Suppressor macrophage (primary cell): ENCODE measurements at places on chromosomes 12 and 14.

GRCh38 chr14:89933002-89933401 lies 21.5 kb downstream of the EFCAB11 start:
- DNase-seq, result no peak

GRCh38 chr14:41549282-41549681 lies 57.4 kb upstream of the LRFN5 start:
- no peak for DNase-seq

DNA sequence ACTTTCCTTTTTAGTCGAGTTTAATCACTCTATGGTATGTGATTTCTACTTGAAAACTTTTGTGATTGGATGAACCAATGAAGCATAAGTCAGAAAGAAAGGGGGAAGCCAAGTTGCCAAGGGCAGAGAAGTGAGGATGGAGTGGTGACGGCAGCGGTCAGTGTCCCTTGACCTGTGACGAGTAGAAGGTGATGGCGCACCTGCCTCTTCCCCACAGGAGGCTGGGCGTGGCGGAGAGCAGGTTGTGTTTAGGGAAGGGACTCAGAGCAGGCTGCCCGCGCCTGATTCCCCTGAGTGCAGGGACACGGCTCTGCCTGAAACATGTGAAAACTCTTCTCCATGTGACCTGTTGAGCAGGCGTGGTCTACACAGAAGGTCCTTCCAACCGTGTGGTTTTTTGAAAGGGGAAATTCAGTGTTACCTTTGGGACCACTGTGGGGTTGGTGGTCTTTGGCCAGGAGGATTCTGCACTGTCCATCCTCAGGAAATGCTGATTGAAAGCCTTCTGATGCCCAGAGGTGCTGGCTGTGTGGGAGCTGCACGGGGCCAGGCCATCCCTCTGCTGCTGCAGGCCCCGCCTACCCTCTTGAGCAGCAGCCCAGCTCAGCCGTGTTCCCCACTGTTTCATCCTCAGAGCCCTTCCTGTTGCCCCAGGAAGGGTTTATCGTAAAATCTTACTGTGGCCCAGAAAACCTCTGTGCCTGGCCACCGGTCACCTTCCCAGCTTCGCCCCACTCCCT lies 23.5 kb upstream of the AMN start:
- no peak for DNase-seq

- no peak for DNase-seq
Measured at GRCh38 chr14:97620066-97620465, 822.9 kb downstream of the VRK1 start.

- DNase-seq, result no peak
Measured at GRCh38 chr12:9883175-9883574, 1.9 kb downstream of the KLRF2 start.

- DNase-seq, result no peak
Measured at GRCh38 chr12:98754095-98754494, 109.0 kb downstream of the APAF1 start.

DNA sequence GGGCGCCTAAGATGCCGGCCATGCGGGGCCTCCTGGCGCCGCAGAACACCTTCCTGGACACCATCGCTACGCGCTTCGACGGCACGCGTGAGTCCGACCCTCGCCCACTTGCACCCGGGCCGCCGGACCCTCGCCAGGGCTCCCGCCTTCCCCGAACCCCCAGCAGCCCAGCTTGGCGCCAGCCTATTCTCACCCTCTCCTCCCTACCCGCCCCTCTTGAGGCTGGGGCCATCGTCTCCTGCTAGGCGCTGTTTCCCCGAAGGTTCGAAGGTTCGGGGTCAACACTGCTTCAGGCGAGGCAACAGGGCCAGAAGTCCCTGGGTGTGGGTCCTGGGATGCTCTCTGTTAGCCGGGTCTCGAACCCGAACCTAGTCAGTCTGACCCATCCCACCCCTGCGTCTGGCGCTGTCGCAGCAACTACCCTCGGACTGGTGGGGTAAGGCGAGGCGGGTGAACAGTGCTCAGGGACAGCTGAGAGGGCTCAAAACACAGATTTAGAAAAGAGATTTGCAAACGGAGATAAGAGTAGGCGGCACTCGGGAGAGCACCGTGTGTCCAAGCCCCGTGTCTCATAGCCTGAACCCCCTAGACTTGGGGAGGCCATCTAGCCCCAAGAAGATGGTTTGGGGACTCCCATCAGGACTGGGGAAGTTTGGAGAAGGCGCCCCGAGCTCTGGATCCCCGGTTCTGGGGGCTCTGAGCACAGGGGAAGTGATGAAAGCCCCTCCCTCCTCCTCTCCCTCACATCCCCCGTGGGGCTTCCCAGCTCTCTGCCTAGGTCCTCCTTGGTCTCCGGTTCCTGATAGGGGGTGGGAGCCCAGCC lies 787 bp downstream of the KCNH3 start:
- DNase-seq, result no peak

DNA sequence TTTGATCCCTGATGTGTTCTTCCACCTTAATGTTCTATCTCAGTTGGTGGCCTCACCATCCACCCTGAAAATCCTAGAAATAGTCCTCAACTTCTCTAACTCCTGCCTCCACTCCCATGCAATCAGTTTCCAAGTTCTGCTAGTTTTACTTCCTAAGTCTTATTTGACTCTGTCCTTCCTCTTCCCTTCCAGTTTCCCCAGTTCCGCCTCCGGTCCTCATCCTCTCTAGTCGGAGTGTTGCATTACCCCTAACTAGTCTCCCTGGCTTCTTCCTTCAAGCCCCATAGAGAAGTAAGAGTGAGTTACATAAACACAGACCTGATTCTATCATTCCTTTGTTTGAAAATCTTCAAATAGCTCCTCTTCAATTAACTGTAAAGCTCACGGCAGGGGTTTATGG lies 236.5 kb downstream of the GXYLT1 start:
- DNase-seq, result peak; percentile 48

- no peak for DNase-seq
Measured at GRCh38 chr12:114152890-114153289, 186.8 kb upstream of the RBM19 start.

- peak; percentile 90 for DNase-seq
Measured at GRCh38 chr12:10182354-10183049, 3.7 kb downstream of the TMEM52B start.

DNA sequence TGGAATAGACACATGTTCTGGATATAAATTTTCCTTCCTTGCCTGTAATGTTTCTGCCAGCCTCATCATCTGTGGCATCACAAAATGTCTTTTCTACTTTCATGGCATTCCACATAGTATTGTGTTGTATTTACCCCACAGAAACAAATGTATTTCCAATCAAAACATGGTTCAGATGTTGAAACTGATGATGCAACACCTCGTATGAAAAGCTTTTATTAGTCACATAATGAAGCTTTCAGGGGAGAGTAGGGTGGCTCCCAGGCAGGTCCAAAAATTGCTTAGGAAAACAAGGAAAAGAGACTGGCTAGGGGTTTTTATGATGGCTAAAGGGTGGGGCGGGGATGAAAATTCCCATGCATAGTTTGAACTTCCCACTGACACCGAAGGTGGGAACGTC lies 29.1 kb upstream of the ZNF641 start:
- DNase-seq, result no peak

DNA sequence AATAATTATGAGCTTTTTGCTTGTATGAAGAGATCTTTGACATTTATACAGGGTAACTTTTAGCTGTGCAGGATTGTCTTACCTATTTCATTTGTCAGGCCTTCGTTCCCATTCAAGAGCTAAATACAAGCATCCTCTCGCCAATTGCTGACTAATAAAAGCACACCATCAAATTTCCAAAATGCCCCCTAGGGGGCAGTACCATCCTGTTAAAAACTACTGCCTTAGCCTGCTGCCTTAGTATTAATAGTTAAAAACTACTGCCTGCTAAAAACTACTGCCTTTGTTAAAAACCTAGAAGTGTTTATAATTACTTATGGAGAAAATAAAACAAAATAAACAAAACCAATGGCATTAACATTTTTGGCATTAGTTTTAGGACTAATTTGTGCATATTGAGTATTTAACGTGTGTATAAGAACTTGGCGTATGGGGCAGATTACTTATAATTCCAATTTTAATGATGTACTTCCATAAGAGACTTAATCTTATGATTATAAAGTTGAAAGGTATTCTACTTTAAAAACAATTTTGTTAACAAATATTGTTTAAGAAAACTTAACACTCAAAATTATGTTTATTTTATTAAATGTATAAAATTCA lies 3.0 kb upstream of the IFI27L2 start:
- peak; percentile 82 for DNase-seq

GRCh38 chr14:40123816-40124215 lies 691.6 kb upstream of the FBXO33 start:
- DNase-seq, result no peak

- peak; percentile 95 for DNase-seq
Measured at GRCh38 chr14:61489932-61490331, 168.6 kb downstream of the PRKCH start.

DNA sequence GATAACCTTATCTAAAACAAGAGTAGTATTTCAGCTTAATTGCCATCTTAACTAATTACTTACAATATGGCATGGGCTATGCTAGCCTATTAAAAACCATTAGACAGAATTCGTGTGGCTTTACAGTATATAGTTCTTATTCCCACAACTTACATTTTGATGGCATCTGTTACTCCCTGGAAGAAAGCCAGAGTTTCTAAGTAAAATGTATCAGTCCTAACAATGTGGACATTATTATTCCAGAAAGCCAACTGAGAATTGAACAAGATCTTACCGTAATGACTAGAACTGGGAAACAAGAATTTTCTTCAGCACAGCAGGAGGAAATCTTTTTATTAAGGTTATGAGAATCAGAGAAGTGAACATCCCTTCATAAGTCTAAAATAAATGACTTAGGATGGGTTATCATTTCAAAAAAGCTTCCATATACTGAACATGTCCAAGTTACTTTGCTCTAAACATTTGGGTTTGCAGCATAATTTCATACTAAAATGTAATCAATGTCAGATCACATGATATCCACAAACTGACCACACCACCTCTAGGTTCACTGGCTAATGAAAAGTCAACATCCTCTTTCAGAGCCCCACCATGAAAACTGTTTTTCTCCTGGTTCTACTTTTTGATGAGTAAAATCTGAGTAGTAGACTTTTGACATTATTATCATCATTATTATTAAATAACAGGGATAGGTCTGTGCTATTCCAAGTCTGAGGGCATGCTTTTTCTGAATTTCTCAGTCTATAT lies 179.7 kb downstream of the SSPN start:
- DNase-seq, result no peak

DNA sequence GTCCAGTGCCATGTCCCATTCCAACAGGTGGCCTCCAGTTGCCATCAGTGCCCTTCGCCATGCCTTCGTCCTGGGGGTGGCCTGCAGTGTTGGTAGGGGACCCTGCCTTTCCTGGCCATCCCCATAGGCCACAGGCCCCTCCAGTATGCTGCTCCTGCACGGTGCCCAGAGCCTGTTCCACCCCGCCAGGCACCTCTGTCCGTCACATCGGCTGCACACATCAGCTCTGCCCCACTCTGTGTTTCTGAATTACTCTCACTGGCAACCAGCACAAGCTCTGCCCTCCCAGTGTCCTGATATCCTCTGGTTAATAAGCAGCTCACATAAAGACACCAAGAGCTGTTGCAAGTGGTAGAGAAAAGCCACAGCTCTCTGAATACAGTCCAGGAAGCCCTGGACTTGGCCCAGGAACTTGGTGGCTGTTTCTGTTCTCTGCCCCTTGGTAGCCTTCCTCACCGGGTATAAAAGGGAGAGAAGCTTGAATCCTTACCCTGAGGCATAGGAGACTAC lies 31.3 kb upstream of the ATP2A2 start:
- DNase-seq, result no peak

GRCh38 chr12:40011775-40012129 lies 94.1 kb downstream of the SLC2A13 start:
- DNase-seq, result no peak

GRCh38 chr12:64494998-64495729 lies 43.2 kb downstream of the TBK1 start:
- DNase-seq, result no peak

GRCh38 chr12:92143686-92144630 lies 1.7 kb downstream of the BTG1 start:
- peak; percentile 92 for DNase-seq

DNA sequence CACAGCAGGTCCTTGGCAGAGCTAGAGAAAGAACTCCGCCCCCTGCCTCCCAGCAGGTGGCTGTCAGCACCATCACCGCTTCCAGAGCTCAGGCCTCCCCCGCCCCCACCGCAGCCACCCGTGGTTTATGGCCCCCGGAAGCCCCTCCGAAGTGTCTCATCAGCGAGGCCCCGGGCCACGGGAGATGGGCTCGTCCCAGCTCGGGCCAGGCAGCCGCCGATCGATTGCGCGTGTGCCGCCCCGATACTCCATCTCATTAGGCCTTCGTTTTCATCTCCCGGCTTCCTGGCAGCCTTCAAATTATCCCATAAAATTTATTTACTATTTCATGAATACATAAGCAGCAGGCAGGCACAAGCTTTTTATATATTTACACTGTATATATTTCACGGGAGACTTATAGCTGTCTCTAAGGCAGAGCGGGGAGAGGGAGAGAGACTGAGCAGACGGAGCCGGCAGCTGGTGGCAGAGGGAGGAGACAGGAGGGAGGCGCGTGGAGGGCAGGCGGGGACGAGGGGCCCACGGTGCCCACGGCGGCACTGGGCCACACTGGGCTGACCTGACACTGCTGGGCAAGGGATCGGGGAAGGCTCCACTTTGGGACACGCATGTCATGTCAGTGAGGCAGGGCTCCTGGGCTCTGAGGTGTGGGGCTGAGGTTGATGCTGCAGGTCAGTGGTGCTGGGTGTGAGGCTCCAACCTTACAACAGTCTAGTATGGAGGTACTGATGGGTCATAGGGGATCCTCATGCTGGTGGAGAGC lies 241.2 kb downstream of the RBM19 start:
- no peak for DNase-seq
